ENCODE measurements at places on chromosomes 7 and 10.

GRCh38 chr10:34575882-34576281 lies 239.2 kb downstream of the PARD3 start:
- peak; percentile 52 for DNase-seq

DNA sequence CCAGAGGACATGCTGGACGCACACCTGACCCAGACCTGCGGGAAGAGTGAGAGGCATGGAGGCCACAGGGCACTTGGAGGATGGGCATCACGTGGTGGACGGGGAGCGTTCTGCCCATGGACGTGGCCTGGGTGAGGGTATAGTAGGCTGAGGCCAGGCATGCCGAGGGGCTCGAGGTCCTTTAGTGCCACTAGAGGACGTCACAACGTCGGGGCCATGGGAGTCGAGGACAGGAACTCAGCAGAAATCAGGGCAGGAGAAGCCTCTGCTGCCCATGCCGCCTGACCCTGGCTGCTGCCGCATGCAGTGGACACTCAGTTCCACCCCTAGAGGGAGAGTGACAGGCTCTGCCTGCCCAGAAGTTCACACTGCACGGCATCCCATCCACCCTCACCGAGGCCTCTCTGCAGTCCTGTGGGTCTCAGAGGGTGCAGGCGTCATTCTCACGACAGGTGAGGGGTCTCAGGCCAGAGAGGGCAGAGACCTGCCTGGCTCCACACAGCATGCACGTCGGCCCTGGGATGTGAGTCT lies 198.7 kb downstream of the ADARB2 start:
- DNase-seq, result no peak

GRCh38 chr7:112334366-112334765 lies 115.9 kb upstream of the IFRD1 start:
- no peak for DNase-seq

DNA sequence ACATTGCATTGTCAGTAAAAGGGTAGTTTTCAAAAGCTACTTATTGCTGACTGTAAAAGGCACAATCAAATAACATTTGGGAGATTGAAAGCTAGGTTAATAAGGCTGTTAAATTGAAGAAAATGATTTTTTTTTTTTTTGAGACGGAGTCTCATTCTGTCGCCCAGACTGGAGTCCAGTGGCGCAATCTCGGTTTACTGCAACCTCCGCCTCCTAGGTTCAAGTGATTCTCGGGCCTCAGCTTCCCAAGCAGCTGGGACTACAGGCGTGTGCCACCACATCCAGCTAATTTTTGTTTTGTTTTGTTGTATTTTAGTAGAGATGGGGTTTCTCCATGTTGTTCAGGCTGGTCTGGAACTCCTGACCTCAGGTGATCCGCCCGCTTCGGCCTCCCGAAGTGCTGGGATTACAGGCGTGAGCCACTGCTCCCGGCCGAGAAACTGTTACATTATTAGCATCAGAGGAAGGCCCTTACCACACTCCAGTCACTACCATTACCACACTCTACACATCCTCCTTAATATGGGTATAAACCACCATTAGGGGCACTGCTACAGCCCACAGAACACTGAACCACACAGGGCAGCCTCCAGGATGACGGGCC lies 1.0 kb downstream of the CYP51A1 start:
- no peak for DNase-seq

DNA sequence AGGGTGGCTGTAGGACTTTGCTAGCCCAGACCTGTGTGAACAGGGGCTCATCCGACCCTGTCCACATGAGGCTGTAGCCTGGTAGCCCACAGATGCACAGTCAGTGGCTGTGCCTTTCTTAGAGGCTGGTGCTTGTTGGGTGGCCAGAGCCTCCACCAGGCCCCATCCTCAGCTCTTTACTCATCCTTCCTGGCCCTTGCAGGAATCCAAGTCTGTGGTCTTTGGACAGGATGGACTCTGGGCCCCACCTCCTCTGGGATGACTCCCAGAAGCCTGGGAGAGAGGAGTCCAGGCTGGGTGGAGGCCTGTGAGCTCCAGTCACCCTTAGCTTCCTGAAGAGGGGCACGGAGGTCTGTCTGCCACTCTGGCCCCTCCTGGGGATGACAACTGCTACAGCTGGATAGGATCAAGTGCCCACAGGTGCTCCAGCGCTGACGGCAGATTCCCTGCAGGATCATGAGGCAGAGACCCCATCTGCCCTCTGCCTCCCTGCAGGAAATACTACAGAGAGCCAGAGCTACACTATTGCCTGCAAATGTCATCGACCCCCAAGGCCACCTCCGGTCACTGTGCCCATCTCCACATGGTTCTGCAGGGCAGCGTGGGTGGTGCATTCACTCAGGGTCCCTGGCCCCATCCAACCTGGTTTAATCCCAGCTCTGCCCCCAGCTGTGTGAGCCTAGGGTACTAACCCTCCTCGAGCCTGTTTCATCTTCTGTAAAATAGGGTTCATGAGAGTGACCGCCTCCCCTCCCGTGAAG lies 114.5 kb downstream of the PTPN20 start:
- DNase-seq, result peak; percentile 70

- DNase-seq, result no peak
These were observed 236.9 kb upstream of the TMEM229A start for GRCh38 chr7:124269774-124270173.

- DNase-seq, result peak; percentile 53
These were observed 53.8 kb downstream of the HGF start for GRCh38 chr7:81715984-81716588.

DNA sequence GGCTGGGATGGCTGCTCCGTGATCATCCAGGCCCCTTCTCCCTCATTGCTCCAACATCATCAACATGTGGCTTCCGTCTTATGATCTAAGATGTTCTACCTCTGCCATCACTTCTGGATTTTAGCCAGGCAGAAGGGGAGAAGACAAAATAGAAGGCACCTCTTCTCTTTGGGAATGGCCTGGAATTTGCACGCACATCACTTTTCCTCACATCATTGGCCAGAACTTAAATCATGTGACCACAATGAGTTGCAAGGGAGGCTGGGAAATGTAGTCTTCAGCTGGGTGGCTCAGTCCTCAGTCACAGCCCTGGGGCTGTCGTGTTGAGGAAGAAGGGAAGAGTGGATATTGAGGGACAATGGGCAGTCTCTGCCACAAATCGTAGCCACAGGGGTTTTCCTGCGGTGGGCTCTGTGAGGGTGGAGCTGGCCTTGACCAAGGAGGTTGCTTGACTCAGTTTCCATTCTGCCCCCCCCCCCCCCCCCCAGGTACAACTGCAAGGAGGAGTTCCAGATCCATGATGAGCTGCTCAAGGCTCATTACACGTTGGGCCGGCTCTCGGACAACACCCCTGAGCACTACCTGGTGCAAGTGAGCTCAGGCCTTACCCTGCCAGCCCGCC lies 50.3 kb downstream of the PALD1 start:
- peak; percentile 76 for DNase-seq

DNA sequence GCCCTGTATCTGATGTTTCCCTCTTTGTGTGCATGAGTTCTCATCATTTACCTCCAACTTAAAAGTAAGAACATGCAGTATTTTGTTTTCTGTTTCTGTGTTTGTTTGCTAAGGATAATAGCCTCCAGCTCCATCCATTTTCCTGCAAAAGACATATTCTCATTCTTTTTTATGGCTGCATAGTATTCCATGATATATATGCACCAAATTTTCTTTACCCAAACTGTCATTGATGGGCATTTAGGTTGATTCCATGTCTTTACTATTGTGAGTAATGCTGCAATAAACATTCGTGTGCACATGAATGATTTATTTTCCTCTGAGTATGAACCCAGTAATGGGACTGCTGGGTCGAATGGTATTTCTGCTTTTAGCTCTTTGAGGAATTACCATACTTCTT lies 163.4 kb downstream of the TMEM26 start:
- DNase-seq, result no peak

- DNase-seq, result peak; percentile 58
These were observed at the start of gene HTR7 for GRCh38 chr10:90857635-90858460. TSS of gene HTR7 (minus strand) at chr10:90858039. CDS start at chr10:90857671, 368 bp downstream.

DNA sequence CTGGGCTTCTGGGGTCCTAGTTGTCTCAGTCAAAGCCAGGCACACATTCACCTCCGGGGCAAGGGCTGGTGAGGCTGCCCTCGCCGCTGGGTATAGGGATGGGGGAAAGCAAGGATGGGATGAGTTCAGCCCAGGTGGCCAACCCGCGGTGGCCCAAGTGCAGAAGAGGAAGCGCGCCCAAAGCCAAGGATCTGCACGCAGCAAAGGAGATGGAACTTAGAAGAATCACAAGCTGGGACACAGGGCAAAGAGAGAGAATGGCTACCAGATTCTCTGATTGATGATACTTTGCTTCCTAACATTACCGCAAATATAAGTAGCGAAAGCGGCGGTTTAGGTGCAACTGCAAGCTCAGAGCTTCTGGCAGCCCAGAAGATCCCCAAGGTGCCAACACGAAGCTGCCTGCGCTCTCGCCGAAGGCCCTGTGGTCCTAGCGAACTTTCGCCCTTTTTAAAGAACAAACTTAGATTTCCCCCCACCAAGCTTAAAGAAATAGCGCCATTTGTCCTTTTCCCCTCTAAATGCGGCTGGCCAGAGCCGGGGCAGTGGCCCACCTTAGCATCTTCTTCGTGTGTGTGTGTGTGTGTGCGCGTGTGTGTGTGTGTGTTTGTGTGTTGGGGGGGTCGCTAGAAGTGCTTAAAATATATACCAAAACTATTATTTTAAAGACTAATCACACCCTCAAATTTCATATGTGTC lies 927 bp upstream of the MKX start:
- DNase-seq, result no peak
